ENCODE measurements at places on chromosomes 6 and 20. TPM values are rescaled to one million over a fixed set of nuclear protein-coding genes. Genes with fewer than 3 reads are reported as not detected.

DNA sequence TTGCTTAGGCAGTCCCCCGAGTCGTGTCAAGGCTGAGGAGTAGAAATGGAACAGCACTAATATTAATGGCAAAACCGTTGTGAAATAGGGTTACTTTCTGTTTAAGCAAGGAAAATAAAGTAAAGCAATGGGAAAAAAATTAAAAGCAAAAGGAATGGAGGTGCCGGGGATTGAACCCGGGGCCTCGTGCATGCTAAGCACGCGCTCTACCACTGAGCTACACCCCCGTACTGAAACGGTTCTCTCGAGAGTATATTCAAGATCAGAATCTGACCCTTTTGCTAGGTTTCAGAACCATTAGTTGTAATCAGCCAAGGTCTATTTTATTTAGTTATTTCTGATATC, 85.5 kb downstream of the TRIM27 start:
- DNase-seq = peak; percentile 72

GRCh38 chr6:119122336-119122735, 43.9 kb upstream of the FAM184A start:
- DNase-seq = no peak

GRCh38 chr6:100968949-100969348, 87.8 kb upstream of the ASCC3 start:
- DNase-seq = no peak

- DNase-seq = no peak
Measured at GRCh38 chr6:82143041-82143481, 104.5 kb downstream of the IBTK start.

DNA sequence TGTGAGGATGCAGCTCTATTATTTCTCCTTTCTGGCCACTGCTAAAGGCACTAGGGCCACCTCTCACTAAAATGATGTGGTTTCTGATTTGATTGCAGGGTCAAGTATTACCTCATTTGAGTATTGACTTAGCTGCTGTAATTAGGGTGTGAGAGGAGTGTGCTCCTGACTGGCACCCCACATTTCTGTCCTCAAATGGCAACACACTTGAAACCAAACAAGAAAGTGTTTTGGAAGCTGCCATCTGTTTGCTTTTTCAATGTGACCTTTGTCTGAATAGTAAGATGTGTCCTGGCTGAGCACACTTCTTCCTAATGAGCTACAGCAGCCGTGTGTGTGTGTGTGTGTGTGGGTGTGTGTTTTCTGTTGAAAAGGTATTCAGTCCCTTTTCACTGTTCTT, 62.8 kb upstream of the SCP2D1 start:
- DNase-seq = no peak

CST2 gene
- not detected for polyA plus RNA-seq

RIPPLY2 gene
- not detected for polyA plus RNA-seq

CFB gene
- 5.4 TPM for polyA plus RNA-seq

HLA-DMB gene
- 62.0 TPM for polyA plus RNA-seq

Data from left renal pelvis (tissue), 4 donors.